ENCODE measurements at places on chromosomes 6 and 20.

GRCh38 chr20:38129893-38130609 lies 35.0 kb downstream of the TGM2 start:
- DNase-seq = no peak

DNA sequence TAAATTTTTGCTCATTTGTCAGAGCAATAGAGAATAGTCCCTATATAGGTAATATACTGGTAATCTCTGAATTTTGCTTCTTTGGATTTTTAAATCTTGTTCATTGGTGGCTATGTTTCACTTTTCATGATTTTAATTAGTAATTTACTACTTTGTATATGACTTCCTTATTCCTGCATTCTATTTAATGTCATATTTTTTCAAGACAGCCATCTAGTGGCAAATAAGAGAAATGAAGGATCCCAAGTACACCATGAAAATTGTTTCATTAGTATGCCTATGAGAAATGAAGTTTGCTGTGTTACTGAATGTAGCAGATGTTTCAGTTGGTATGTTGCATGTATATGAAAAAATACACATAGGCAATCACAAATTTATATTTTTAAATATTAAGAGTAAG lies 82.4 kb downstream of the ZNF292 start:
- DNase-seq = no peak

- DNase-seq = no peak
Measured at GRCh38 chr6:53398247-53399026, 49.7 kb upstream of the ELOVL5 start.

- no peak for DNase-seq
Measured at GRCh38 chr6:126643352-126643751, 303.4 kb downstream of the CENPW start.

DNA sequence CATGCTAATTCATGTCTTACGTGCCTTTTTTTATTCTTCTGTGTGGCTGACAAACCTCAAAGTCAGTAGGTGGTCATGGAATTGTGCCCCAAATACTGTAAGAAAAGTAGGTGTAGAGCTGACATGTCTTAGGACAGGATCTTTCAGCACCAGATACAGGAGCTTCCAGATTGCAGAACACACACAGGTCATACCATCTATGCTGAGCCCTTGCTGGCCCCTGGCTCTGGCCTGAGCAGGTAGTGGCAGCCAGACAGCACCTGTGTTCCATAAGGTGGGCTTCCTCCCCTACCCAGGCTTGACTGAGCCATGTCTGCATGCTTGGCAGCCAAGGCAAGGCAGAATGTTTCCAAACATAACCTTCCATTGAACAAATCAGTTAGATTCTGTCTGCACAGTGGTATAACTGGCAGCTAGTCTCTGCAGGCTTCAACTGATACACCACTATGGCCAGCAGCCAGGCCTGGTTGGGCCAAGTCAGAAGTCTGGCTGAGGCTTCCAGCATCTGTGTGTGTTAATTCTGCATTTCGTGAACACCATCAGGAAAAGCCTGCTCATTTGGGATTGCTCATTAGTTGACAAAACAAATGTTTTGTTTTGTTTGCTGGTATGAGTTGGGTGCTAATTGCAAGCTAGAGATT lies 366.5 kb downstream of the FOXA2 start:
- DNase-seq = no peak

GRCh38 chr6:157685596-157686280 lies 137.3 kb upstream of the SNX9 start:
- DNase-seq = no peak

DNA sequence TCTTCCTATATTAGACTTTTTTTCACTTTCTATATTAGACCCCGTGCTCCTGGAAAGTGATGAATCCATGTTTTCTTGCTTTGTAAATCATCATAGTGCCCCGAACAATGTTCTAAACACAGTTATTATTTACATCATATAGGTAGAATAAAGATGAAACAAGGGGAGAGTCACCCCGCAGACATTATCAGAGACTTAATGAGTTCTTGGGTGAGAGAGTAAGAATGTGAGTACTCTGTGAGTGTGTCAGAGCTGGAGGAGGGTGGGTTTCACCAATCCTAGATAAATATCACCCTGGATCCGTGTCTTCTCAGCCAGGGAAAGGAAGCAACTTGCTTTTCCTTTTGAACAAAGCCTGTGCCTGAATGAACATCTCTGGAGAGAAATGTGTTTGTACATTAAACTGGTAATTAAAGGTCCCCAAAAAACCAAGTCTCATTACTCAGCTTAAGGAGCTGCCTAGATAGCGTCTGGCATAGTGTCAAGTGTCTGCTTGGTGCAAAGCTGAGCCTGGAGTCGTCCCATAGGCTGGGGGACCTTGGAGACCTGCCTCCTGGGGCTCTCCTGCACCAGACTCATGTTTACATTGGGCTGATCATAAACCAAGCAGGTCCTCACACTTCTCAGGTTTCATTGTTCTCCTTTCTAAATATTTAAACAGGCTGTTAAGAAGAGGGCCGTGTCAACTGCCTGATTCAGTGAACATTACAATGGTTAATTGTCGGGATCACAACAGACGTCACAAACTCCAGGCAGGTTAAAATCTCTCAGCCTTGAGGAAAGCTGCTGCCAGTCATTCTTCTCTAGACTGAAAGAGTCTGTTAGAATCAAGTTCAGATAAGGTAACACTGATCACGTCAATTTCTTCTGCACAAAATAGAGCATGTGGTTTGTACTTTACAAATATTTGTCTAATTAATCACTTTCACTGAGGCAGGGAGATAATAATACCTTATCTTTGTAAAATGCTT lies 179.7 kb upstream of the MYLIP start:
- DNase-seq = no peak

DNA sequence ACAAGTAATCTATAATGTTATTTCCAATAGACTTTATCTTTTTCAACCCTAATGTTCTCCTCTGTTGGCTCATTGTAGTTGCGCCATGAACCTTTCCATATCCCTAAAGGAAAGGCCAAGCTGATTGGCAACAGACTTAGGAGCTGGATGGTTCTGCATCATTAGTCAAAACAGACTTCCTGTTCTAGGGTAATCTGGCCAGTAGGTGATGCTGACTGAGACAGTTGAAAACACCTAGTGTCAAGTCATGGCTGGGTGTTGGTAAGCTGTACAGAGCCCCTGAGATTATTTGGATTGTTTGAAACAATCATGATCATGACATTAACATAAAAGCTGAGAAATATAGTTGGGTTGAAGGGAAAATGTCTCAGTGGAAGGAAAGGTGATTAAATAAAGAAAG lies 231.4 kb downstream of the PHACTR1 start:
- no peak for DNase-seq

DNA sequence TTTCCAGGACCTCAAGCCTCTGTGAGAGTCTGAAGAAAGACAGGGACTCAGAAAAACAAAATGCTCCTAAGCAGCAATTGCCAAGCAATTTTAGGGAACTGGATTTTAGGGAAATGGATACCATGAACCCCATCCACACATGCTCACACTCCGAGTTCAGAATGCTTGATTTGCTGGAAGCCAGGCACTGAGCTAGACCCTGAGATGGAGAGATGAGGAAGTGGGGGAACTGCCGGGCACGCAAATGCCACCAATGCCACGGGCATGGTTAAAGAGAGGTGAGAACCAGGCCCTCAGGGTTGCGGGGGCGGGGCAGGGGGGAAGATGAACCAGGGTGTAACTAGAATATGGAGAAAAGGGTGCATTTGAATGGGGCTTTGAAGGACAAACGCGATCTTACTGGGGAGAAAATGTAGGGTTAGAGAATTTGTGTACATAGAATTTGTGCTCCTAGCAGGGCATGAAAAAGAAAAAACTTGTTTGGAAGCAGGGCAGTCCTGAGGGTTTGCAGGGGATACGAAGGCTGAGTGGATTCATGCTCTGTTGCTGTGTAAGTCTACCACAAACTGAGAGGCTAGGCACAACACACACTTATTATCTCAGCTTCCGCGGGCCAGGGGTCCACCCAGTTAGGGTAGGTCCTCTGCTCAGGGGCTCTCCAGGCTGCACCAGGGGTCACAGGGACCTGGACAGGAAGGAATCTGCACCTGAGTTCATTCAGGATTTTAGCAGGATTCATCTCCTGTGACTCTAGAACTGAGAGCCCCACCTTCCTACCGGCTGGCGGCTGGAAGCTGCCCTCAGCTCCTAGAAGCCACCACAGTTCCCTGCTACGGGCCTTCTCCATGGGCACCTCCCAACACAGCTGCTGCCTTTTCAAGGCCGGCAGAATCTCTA lies 108.0 kb downstream of the SNX5 start:
- no peak for DNase-seq

DNA sequence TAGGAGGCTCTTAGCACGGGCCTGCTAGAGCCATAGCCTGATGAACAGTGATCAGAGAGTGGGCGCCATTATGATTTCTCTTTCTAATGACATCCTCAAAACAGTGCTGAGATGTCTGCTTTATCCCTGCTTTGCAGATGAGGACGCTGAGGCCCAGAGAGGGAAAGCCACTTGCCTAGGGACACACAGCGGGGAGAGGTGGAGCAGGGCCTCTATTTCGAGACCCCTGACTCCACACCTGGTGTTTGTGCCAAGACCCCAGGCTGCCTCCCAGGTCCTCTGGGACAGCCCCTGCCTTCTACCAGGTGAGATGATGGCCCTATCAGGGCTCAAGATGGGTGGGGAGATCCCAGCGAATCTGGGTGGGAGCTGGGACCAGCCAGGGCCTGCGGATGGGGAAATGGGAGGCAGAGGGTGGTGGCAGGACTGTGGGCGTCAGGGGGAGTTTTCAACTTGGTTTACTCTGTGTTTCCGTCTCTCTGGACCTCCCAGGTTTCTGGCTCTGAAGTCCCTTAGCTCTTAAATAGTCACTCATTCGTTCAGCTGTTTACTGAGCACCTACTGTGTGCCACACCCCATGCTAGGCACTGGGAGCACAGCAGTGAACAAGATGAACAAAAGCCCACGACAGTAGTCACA lies 36.7 kb downstream of the SRC start:
- DNase-seq = no peak

DNA sequence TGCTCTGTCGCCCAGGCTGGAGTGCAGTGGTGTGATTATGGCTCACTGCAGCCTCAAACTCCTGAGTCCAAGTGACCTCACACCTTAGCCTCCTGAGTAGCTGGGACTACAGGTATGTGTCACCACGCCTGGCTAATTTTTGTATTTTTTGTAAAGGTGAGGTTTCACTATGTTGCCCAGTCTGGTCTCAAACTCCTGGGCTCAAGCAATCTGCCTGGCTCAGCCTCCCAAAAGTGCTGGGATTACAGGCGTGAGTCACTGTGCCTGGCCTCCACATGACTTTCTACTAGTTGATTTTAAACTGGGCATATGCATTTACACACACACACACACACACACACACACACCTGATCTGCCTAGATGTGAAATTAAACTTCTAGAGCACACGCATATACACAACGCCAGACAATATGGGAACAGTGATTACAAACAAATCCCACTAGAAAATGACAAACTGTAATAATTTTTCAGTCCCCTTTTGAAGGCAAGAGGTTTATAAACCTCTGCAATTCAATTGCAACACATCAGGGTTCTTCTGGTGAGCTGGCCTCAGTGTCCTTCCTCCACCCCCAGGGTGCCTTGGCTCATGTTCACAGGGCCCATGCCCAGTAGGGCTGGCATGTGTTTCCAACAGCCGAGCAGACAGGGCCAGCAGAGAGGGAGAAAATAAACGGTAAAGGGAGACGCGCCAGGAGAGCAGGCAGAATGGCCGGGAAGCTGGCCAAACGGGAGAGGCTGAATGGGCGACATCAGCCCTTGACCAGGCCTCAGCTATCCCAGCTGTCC lies 31.2 kb downstream of the PARD6B start:
- DNase-seq = peak; percentile 77

GRCh38 chr20:39234520-39235095 lies 272.5 kb downstream of the DHX35 start:
- no peak for DNase-seq

DNA sequence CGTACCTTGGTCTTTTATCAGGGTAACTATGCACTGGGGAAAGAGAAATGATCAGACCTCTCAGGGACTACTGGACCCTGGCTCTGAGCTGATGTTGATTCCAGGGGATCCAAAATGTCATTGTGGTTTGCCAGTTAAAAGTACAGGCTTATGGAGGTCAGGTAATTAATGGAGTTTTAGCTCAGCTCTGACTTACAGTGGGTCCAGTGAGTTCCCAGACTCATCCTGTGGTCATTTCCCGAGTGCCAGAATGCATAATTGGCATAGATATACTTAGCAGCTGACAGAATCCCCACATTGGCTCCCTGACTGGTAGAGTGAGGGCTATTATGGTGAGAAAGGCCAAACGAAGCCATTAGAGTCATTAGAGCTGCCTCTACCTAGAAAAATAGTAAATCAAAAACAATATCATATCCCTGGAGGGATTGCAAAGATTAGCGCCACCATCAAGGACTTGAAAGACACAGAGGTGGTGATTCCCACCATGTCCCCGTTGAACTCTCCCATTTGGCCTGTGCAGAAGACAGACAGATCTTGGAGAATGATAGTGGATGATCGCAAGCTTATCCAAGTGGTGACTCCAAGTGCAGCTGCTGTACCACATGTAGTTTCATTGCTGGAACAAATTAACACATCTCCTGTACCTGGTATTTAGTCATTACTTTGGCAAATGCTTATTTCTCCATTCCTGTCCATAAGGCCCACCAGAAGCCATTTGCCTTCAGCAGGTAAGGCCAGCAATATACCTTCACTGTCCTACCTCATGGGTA lies 152.4 kb downstream of the THBS2 start:
- DNase-seq = no peak

GRCh38 chr20:25514747-25515340 lies 70.5 kb downstream of the NINL start:
- no peak for DNase-seq

GRCh38 chr6:169917153-169917552 lies 165.7 kb downstream of the ERMARD start:
- DNase-seq = no peak

- DNase-seq = no peak
Measured at GRCh38 chr6:54614499-54615195, 231.9 kb upstream of the FAM83B start.

- DNase-seq = no peak
Measured at GRCh38 chr20:48465271-48465670, 362.5 kb downstream of the PREX1 start.

DNA sequence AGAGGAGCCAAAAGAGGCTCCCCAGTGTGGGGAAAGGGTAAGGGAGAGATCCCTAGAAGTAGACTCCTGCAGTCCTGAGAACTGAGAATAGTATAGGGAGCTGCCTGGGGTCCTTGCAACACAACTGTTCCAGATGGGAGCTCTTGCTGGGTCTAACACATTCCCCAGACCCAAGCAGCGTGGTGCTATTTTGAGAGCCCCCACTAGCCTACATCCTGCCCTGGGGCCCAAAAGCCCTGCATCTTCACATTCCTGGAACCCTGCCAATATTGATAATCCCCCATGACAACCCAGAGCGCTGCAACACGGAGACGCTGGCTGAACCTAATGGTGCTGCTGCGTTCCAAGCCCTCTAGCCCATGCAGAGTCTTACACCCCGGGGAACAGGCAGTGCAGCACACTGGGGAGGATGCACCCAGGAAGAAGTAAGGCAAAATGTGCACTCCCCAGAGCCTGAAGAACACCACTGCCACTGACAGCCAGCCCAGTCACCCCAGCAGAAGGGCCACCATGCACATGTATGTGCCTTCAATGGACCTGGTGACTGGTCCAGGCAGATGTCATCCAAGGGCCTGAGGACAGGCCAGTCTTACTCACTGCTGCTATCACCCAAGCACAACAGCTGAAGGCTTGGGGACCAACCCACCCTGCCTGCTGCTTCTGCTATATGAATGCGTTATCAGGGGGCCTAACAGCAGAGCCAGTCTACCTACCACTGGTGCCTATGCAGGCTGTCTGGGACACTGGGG lies 7.0 kb upstream of the RNF217 start:
- no peak for DNase-seq

GRCh38 chr6:144104898-144105487 lies 9.6 kb upstream of the SF3B5 start:
- no peak for DNase-seq

All from head of caudate nucleus (tissue), 42 donors.